ENCODE measurements at places on chromosomes 2 and 18. TPM values are rescaled to one million over a fixed set of nuclear protein-coding genes. Genes with fewer than 3 reads are reported as not detected.

GRCh38 chr2:230974096-230974913 is 21.6 kb upstream of the SPATA3 start:
- no peak for DNase-seq

Gene IL36B
- total RNA-seq, result not detected

GRCh38 chr2:95551055-95551568 is 40.7 kb upstream of the TRIM43 start:
- DNase-seq, result no peak

DNA sequence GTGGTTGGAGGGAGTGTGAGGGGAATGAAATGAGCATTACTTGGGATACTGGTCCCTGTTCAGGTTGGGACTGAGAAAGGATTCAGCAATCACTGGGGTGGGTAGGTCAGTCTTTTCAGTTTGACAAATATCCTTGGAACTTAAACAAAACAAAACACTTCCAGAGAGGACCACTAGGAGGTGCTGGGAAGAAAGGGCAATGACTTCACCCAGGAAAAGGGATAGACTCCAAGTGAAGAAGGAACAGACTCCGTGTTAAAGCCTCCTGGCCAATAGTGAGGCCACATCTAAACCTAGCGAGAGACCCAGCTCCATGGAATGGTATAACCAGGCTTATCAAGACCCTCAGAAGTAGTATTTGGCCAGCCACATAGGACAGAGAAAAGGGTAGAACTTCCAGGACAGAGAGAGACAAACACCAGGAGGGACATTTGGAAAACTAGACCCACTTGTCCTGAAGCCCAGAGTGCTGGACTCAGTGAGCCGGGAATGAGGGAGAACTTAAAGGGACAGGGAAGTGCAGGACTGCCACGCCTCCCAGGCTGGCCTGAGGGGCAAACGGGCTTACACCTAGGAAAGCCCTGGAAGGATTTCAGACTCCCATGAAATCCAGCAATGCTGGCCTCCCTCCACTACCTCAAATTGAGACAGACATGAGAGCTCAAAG is 19.6 kb upstream of the KCNG3 start:
- no peak for DNase-seq

DNA sequence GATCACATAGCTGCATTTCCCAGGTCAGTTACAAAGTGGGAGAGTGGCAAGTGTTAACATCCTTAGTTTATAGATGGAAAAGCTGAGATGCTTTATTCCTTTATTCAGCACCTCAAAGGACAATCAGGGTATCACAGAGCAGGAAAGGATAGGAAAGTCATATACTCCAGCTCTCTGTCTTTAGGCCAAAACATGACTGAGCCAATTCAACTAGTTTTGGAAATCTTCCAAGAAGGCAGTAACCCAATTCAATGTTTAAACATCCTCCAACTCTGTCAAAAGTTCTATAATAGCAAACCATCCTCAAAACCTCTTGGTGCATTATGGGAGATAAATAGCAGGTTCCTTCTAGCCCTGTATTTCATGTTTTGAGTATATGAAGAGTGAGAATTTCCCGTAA is 25.2 kb downstream of the CASP8 start:
- no peak for DNase-seq

DNA sequence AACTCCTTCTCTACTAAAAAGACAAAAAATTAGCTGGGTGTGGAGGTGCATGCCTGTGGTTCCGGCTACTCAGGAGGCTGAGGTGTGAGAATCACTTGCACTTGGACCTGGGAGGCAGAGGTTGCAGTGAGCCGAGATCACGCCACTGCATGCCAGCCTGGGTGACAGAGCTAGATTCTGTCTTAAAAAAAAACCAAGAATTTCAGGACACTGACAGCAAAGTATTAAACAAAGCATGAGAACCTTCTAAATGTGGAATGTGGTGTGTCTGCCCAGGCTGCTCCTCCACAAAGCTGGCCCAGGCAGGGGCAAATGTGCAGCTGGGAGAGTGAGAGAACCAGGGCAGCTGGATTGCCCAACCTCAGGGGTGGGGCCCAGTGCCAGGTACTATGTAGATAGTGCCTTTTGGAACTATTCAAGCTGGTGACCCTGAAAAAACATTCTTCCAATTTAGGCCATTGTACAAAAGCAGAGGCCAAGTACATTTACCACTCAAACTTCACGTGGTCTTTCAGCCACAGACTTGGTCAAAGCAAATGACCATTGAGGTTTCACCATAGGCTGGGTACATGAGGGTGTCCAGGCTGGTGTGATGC is 6.7 kb upstream of the UGT1A5 start:
- no peak for DNase-seq

DNA sequence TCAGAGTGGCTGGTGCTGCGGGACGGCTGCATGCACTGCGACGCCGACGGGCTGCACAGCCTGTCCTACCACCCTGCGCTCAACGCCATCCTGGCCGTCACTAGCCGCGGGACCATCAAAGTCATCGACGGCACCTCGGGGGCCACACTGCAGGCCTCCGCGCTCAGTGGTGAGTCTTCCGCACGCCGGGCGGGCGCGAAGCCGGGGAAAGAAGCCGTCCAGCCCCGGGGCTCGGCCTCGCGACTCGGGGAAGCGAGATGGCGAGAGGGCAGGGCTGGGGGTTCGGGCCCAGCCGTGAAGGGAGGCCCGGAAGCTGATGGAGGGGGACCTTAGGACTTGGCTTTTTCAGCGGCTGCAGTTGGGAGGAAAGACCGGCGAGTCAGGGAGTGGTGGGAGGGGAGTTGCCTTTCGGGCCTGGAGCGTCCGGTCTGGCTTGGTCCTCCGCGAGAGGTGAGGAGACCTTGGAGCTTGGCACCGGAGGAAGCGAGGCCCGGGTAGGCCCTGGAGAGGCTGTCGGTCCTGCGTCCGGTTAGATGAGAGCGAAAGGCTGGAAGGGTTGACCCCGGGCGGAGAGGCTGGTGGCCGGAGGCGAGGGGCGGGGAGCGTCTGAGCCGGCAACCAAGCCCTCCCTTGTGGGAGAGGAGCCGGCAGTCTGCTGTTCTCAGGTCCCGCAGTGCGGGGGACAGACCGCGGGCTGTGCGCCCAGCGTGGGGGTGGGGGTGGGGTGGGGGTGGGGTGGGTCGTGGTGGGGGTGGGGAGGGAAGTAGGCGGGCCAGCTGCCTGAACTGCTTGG is 691 bp downstream of the BIRC6 start:
- DNase-seq, result peak; percentile 78

Gene DYNAP
- total RNA-seq, result not detected

DNA sequence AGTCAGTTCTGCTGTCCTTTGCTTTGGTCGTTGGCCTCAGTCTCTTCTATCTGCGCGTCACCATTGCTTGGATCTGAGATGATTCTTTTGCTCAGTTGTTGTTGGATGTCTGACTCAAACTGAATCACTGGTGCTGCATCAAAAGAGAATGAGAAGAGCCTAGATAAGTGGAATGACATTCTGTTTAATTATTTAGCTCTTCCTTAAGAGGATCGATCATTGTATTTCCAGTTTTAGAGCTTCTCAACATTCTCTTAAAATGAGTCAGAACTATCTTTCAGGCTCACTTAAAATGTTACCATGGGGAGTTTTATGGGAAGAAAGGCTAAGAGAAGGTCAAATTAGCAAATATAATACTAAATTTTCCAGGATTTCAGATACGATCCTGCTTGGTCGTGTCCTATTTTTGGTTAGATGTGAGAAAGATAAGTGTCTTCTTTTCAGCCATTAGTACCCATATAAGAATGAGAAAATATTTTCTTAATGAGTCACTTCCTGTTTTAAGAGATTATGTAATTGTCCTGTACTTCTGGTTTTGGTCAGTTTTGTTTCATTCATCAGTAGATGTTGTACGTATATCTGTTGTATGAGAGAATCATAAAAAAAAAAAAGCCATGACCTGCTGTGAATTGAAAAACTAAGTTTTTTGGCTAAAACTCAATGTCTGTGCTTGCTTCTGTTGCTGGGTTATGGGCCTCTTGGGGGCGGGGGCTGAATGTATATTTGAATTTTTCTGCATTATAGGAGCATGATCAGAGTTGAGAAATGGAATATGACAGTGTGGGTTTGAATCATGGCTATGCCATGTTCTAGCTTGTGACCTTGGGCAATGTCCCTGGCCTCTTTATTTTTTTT is 31.6 kb upstream of the CASP10 start:
- DNase-seq, result no peak

DNA sequence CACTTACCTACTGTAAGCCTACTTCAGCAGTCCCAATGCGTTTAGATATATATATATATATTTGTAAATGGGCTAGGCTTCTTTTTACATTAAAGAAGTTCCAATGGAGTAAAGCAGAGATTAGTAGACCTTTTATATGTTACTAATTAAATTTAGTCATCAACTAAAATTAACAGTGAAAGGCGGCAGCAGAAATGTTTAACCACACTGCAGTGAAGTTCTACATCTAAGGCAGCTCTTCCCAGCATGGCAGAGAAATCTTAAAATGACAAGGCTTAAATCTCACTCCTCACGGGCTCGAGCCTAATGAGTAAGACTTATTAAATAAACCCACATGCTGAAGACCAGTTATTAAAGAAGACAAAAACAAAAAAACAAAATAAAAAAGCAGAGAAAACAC is 19.1 kb upstream of the KANSL1L start:
- DNase-seq, result no peak

DNA sequence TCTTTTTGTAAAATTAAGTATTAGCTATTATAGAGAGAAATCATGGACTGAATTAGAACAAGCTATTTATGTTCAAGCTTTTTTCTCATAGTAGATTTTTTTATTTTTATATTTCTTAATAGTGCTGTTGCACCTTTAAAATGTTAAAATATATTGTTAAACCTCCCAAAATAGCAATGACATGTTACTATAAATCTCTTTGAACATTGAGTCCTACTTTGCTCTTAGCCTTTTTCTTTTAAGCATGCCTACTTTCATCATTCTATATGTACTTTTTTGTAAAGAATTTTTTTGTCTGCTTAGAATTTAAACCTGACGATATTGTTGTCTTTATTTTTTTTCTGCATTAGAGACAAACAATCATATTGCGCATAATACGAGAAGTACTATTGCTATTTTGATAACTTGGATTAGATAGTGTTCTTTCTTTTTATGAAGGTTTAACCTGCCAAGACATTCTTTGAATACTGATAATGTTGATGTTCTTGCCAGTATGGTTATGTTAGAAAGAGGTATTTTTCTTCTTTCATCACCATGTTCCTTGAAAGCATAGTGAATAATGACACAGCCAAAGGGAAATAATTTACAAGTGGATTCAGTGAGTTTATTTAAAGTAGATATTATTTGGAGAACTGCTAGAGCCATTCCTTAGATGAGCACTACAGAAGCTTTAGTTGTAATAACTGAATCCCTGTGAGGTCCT is 40.6 kb downstream of the PMS1 start:
- DNase-seq, result no peak

- peak; percentile 68 for DNase-seq
Measured at GRCh38 chr2:224038830-224039079, 331 bp downstream of the SERPINE2 start.

DNA sequence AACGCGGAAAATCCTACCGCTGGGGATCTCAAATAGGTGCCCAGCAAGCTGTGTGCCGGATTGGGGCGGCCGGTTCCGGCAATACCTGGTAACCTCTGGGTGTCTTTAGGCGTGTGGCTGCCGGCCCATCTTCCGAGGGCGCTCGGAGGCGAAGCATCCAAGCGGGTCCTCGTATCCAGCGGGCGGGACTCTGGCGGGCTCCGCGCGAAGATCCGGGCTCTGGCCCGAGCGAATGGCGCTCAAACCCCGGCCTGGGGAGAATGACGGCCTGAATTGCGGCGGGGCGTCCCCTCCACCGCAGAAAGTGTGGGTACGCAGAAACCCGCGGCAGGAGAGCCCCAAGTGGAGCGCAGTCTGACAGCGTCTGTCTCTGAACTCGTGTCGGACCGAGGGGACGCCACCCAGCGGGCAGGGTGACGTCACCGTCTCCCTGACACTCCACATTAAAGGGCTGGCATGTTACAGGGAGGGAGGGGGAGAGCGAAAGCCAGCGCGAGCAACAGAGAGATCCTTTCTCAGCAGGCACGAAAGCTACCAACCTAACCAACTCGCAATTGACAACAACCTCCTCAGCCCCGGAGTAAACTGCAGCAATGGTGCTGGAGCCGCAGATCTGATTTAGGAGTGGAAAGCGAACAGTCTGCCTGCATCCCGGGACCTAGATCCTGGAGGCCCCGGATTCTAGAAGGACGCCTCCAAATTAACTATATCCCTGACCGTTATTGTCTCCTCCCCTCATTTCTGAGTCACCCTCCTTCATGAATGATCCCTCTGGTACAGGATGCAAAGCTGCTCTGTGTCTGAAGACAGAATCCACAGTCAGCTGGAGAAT is at the start of gene SKOR2:
Gene SKOR2, minus strand, starts transcription at position 372 of the 832 bp plus-strand sequence. CDS start 2,477 bp downstream, outside the sequence.
- DNase-seq, result no peak

GRCh38 chr2:185188656-185189055 is 549.9 kb upstream of the FSIP2 start:
- no peak for DNase-seq

DNA sequence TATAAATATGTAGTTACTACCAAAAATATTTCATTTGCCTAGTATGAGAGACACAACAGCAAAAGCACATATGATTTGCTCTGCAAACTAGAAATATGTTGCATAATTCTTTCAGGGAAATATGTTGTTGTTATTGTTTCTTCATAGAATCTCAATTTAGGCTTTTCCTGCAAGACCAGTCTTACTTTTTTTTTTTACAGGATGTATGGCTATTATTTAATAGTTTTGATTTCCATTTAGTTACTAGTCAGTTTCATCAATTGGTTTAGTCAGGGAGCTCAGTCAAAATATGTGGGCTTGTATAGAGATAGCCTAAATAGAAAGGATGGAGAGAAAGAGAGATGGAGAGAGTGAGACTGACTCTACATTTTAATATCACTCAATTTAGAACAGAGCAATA is 6.1 kb downstream of the LRP1B start:
- no peak for DNase-seq

GRCh38 chr2:127406454-127406853 is 11.8 kb upstream of the PROC start:
- DNase-seq, result no peak

Gene KATNAL2
- total RNA-seq, result 6.0 TPM

Gene TRIM54
- 188 TPM for total RNA-seq

GRCh38 chr2:231922311-231923009 is 3.7 kb downstream of the NPPC start:
- peak; percentile 13 for DNase-seq

Gene LOXL3
- 8.3 TPM for total RNA-seq

Gene GATA6
- total RNA-seq, result 63.2 TPM

GRCh38 chr2:83081826-83082690 is 1377.0 kb downstream of the SUCLG1 start:
- DNase-seq, result no peak

Gene LRP2
- total RNA-seq, result 0.66 TPM

DNA sequence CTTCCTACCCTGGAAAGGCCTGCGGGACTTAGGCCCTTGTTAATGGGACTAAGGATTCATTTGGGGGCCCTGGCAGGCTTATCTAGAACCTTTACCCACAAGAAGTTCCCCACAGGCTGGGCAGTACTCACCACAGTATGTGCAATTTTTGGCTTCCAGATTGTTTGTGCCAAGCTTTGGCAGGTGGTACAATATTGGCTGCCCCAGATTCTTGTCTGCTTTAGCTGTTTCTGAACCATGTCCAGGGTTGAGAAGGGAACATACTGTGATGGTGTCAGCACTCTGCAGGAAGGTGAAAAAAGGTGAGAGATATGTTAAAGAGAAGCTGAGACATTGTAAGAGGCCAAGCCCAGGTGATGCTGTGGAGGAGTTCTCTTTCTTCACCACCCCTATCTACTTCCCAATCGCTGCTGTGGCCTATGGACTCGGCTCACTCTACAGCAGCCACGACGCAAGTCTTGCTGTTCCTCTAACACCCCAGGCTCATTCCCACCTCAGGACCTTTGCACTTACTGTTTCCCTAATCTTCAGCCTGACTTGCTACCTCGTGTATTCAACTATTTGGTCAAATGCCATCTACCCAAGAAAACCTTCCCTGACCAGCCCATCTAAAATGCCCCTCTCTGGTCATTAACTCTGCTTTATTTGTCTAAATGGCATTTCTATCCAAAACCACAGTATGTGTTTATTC is 9.2 kb downstream of the SLC4A5 start:
- DNase-seq, result no peak
